NCI-H1048 (cell line): ENCODE measurements at places on chromosomes 5 and 9.

DNA sequence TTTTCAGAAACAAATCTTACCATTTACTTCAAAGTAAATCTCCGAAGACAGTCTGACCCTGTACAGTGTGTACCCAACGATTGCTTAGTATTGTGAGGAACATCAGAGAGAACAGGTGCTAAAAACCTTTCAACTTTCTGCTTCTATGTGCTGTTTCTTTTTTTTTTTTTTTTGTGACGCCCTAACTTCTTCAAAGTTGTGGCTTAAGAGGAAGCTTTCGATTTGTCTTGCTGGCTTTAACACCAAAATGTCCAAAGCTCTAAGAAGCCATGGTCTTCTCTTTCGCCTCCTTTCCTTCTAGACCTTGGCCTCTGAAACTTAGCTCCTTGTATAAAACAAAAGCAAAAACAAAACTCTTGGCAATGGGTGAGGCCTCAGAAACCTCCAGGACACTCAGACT is 1.2 kb downstream of the TNFSF8 start:
- DNase-seq, result no peak

DNA sequence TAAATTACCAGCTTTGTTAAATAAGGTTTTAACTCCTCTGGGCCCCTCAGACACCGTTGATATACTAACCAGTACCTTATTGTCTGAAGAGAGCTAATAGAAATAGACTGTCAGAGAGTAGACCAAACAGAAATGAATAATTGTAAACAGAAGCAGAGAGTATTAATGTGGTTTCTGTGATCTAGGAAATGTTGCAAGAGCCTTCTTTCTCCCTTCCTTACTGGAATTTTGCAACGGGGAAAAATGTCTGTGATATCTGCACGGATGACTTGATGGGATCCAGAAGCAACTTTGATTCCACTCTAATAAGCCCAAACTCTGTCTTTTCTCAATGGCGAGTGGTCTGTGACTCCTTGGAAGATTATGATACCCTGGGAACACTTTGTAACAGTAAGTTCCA is 5.1 kb downstream of the TYRP1 start:
- DNase-seq, result no peak

GRCh38 chr5:143311428-143311827 is 92.1 kb downstream of the NR3C1 start:
- no peak for DNase-seq

GRCh38 chr5:5979377-5979760 is 399.0 kb downstream of the MED10 start:
- no peak for DNase-seq

- DNase-seq, result no peak
Observed at GRCh38 chr5:72648480-72648879, 141.3 kb upstream of the ZNF366 start.

GRCh38 chr5:150458802-150459557 is 9.4 kb upstream of the RPS14 start:
- peak; percentile 66 for DNase-seq

DNA sequence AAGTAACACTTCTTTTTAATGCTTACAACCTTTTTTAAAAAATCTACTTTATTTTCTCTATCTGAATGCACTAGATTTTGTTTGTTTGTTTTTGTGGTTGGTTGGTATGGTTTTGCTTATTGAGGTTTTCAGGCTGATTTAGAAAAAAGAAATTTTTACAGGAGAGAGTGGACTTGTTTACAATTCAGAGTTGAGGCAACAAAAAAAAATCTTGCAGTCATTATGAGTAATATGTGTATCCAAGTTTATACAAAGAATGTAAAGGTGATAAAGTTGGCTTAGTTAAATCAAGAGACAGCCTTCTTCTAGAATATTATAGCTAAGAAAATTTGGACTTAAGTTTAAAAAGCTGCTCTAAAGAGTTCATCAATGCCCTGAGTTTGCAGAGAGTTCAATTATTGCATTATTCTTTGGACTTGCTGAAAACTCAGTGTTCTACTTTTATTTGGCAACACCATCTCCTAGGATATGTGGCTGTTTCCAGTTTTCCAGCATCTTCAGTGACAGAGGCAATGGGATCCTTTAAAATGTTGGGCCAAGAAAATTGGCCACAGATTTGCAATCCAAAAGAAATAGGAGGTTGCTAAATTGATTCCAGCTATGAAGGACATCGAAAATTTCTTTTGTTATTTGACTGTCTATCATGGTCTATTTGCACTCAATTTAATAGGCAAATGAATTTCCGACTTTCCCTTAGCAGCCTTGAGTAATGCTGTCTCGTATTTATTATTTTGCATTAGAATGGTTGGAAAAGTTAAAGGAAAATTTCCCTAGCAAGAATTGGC is 10.7 kb downstream of the STK32A start:
- DNase-seq, result peak; percentile 3

DNA sequence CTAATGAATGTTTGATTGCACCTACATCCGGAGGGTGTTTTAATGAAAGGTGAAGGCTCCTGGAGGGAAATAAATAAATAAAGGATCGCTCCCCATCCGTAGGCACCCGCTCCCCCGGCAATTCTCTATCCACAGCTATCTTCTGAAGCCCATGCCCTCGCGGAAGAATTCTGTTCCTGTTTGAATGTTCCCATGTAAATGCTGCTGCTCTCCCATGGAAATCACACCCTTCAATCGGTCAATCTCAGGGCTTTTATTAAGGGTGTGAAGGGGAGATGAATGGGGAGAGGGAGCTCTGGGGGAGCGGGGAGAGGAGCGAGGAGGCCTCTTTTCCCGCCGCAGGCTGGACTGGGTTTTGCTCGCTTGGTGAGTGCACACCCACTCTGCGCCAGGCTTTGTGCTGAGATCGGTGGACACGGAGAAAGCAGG is 21.1 kb upstream of the ARAP3 start:
- no peak for DNase-seq

- DNase-seq, result no peak
Observed at GRCh38 chr9:134858051-134858841, 22.4 kb upstream of the FCN2 start.

DNA sequence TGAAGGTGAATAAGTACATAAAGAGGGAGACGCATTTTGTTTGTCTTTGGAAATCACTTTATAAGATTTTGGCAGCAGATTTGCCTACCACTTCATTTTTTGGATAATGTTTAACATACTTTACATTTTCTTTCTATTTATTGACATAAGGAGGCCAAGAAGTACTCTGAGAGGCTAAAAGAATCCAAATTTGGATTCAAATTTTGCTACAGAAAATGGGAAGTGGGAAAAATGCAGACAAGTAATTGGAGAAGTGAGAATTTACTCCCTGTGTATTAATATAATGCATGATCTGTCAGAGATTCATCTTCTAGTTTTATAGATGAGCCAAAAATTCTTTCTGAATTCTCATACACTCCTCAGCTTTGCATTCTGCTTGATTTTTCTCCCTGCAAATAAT is 411.2 kb upstream of the CTNND2 start:
- no peak for DNase-seq

DNA sequence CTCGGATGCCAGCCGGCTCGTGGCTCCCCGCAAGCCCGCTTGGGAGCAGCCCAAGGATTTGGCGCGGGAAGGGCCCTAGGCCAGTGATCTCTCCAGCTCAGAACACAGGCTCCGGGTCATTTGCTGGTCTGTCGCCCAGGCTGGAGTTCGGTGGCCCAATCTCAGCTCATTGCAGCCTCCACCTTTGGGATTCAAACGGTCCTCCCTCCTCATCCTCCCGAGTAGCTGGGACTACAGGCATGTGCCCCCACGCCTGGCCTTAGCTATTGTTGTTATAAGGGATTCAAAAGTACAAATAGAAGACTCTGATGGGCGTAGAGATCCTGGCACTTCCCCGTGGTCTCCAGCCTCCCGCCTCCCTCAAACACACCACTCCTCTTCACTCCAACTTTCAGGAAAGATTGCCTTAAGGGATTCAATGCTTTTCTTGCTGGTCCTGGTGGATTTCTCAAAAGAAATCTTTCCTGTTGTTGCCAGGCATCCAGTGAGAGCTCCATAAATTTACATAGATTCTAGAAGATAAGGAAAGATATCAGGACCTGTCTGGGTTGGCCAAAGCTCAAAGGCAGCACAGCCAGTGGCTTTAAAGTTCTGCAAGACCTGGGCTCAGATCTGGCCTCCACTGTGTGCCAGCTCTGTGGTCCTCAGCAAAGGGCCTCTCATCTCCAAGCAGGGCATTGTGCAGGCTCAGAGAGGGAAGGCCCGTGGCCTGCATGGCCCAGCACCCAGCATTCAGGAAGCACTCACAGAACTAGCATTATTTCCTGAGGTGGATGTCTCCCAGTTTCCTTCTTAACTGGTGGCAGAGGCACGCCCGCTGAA is 1.0 kb downstream of the AIF1L start:
- DNase-seq, result no peak

- no peak for DNase-seq
Observed at GRCh38 chr5:93884254-93884653, 142.9 kb upstream of the POU5F2 start.

DNA sequence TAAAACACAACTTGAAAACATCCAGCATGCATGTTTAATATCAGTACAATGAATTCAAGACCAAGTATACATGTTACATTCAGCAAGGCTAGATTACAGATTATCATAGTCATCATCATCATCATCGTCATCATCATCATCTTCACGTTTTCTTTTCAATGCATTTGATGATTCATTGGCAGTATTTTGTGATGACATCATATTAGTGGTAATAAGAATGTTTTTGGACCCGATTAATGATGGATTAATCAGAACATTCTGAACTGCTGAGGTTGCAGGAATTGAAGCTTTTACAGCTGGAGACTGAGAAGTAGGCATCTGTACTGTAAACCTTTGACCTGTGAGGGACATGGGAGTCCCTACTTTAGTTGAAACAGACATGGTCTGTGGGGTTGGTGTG is 4.5 kb downstream of the AK6 start:
- DNase-seq, result no peak

GRCh38 chr5:74135033-74135432 is 505.5 kb downstream of the ENC1 start:
- DNase-seq, result no peak

DNA sequence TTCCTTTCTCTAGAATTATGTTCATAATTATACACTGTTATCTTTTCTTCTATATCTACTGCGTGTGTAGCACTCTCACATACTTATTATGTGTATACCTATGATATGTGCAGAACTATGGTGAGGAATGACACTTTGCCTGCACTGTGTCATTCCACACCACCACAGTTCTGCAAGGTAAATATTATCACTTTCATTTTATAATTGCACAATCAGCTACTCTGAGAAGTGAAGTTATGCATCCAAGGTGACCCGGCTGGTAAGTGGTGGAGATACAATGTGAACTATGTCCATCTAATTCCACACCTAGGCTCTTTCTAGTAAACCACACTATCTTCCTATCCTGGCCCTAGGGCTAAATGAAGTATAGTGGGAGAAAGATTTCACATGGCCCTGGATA is 170.1 kb upstream of the ATP10B start:
- no peak for DNase-seq

- no peak for DNase-seq
Observed at GRCh38 chr5:32223972-32224609, 50.0 kb upstream of the GOLPH3 start.

DNA sequence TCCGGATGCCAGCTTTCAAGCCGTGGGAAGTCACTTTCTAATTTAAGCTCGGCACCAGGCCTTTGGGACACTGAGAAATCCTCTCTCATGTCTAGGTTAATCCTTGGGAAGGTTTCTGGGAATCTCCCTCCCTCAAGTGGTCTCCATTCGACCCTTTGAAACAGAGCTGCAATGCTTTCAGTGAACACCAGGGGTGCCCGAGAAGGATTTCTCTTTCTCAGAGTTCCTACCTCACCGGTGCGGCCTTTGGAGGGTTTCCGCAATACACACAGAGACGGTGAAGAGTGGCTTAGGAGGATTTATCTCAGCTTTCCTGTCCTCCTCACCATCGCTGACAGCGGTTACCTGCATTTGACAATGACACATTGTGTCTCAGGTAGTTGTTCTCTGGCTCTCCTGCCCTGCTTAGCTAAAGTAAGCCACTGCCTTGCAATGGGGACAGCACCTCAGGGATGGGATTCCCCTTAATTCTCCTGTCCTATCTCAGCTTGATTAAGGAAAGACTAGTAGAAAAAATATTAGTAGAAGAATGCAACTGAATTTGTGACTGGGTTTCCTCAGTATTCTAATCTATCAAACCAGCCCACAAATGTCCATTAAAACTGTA is 180.6 kb downstream of the GABRG2 start:
- DNase-seq, result no peak

DNA sequence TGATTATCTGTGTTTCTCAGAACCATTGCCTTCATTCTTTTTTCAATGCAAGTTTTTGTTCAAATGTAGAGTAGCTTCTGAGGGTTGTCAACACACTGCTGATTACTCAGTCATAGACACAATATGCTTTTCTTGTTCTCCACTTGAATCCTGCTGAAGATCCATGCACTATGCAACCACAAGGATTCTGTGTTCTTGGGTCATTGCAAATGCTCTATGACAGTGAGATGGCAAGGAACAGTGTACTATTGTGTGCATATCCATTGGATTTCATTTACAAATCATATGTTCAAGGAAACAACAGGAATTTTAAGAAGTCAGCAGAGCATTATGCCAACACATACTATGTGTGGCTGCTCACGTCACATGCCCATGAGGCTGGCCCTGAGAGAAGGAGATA is 1590.2 kb downstream of the EFNA5 start:
- no peak for DNase-seq

DNA sequence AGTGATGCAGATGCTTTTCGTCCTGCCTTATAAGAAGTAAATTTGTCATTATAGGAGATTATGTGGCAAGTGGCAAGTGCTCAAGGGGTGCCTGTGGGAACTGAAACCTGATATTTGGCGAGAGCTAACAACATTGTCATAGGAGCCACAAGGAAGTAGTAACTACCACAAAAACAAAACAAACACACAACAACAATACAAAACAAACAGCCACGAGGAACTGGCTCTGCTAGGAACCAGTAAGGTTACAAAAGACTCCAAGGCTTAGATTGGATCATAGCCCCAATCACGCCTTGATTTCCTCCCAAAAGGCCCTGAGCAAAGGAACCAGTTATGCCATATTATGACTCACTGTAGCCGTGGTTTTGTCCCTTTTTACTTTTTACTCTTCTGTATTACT is 1045.2 kb downstream of the CDH12 start:
- DNase-seq, result no peak

DNA sequence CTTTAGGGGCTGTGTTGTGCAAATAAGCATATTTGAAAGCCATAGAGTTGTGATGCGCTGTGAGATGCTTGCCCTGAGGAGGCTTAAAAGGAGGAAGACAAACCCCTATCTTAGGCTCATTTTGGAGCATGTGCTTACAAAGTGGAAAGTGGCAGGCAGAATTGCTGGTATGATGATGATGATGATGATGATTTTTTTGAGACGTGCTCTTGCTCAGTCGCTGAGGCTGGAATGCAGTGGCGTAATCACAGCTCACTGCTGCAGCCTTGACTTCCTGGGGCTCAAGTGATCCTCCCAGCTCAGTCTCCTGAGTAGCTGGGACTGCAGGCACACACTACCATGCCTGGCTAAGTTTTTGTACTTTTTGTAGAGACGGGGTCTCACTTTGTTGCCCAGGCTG is 1.7 kb downstream of the CNOT8 start:
- DNase-seq, result no peak

- peak; percentile 54 for DNase-seq
Observed at GRCh38 chr5:78424665-78425064, 64.2 kb downstream of the SCAMP1 start.

GRCh38 chr5:105931881-105932421 is 1738.8 kb downstream of the EFNA5 start:
- no peak for DNase-seq

- peak; percentile 50 for DNase-seq
Observed at GRCh38 chr5:80083101-80083890, 48.1 kb downstream of the THBS4 start.
